Fibroblast of lung (primary cell): ENCODE measurements at places on chromosomes 7 and 10.

DNA sequence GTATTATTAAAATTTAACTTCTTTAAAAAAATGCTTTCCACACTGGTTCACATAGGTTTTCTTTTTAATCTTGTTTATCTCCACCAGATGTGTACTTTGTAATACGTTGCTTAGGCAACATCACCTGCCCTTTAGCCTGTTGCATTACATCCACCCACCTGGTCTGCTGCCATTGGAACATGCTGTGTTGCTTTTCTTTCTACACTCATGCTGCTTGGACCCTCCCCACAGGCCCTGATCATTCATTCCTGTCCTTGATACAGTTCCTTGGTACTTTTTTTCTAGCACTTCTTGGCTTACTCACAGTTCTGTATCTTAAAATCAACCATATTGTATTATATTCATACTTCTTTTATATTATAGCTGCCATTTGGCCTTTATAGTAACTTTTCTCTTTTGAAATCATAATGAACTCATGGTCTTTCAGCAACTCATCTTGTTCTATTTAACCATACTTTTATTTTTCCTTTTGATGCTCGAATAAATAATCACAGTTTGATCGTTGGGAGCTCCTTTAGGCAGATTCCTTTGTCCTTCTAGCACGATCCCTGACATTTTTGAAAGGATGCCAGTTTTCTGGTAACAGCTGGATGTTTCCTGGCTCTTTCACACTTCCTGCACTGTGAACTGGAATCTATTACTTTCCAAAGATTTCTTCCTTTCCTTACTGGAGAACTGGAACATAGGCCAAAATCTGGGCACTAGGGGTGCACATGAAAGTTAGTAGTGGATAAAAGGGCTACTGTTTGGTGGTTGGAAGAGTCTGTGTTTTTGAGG, 125.1 kb downstream of the CDK14 start:
- peak; percentile 81 for DNase-seq

- peak; percentile 98 for DNase-seq
Observed at GRCh38 chr10:97445722-97446639, at the start of the genes EXOSC1 and ZDHHC16. EXOSC1 (minus strand) TSS chr10:97446006; CDS start chr10:97445985, 21 bp downstream. ZDHHC16 (plus strand) TSS chr10:97446175; CDS start chr10:97451676, 5,501 bp downstream.

GRCh38 chr10:61992059-61992460, 90.6 kb downstream of the ARID5B start:
- DNase-seq: peak; percentile 54

- no peak for DNase-seq
Observed at GRCh38 chr7:129231666-129232065, 6.8 kb downstream of the AHCYL2 start.

- no peak for DNase-seq
Observed at GRCh38 chr10:11835704-11836103, 12.5 kb downstream of the PROSER2 start.
